Right ventricle myocardium superior (tissue), 1 donor: ENCODE measurements at places on chromosomes 3 and 15. TPM values are rescaled to one million over a fixed set of nuclear protein-coding genes. Genes with fewer than 3 reads are reported as not detected.

Gene PLSCR2
- not detected for total RNA-seq

Gene CPNE9
- not detected for total RNA-seq

Gene LSAMP
- 5.2 TPM for total RNA-seq

Gene GOLGA8T
- total RNA-seq = not detected

Gene MYH15
- total RNA-seq = 0.13 TPM

Gene FAN1
- 25.1 TPM for total RNA-seq

Gene GABRA5
- not detected for total RNA-seq

Gene ITIH1
- total RNA-seq = not detected

Gene ALDH1L1
- total RNA-seq = 21.5 TPM

Gene PARP14
- total RNA-seq = 10.6 TPM

Gene CCR2
- 0.91 TPM for total RNA-seq

DNA sequence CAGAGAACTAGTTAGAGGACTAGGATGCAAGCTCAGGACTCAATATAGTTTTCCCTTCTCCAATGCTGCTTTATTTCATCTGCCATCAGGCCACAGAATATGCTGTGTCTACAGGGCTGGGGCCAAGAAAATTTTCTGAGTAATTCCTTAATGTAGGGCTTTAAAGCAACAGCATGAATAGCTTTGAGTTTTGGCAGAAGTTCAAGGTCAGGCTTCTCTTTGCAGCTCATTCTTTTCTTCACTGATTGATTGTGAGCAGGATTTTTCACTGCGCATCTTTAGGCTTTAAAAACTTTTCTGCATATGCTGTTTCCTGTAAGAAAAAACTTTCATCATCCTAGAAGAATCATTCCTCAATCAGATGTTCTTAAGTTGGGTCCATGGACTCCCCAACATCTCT, 4.6 kb downstream of the TMEM108 start:
- DNase-seq = no peak

DNA sequence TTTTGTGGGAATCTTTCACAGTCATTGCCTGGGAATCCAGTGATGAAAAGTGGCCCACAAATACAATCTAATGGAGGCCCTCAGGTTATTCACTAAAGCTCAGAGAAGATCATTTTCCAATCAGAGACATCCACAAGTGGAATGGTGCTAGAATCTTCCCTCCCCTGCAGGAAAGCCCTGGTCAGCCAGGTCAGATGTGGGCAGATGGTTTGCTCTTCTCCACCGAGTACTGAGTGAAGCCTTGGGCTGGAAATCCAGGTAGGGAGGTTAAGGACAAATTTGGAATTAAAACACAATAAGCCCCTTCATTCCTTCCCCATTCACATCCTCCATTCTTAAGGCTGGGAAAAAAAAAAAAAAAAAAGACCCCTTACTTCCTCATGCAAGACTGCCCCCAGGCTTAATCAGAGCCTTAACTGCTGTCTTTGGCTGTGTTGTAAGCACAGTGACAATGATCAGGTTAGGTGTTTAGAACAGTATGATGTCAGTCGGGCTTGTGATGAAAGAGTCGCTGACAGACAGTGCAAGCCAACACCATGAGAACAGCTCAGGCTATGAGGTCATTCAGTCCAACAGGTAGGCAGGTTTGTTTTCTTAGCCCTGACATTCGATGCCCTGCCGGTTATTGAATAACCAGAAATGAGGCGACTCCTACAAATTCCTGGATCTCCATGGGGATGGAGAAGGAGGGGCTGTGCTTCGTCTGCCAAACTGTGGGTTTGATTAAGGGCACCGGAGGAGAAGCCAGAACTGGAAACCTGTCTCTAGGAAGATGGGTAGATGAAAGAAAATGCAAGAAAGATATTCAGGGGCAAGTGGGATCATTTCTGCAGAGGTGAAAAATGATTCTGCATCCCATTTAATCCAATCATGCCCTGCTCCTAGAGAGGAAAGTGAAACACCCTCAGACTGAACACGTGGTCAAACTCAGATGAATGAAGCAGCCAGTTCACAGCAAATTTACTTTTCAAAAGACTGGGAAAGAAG, 23.5 kb upstream of the HES1 start:
- DNase-seq = no peak

DNA sequence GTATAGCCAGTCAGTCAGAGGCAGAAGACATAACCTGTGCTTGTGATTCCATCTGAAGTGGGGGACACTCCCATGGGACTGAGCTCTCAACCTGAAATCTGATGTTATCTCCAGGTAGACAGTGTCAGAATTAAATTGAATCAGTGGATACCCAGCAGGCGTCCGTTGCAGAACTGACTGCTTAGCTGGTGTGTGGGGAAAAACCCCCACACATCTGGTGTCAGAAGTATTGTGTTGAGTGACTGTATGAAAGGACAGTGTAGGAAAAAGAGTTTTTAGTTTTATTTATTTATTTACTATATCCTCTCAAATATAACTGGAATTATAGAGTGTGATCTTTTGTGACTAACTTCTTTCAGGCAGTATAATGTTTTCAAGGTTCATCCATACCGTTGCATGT, 10.4 kb downstream of the KPNA4 start:
- DNase-seq = no peak

GRCh38 chr15:100601163-100601562, 821 bp downstream of the LINS1 start:
- no peak for DNase-seq

GRCh38 chr3:14246414-14246813, 67.8 kb downstream of the LSM3 start:
- DNase-seq = no peak

DNA sequence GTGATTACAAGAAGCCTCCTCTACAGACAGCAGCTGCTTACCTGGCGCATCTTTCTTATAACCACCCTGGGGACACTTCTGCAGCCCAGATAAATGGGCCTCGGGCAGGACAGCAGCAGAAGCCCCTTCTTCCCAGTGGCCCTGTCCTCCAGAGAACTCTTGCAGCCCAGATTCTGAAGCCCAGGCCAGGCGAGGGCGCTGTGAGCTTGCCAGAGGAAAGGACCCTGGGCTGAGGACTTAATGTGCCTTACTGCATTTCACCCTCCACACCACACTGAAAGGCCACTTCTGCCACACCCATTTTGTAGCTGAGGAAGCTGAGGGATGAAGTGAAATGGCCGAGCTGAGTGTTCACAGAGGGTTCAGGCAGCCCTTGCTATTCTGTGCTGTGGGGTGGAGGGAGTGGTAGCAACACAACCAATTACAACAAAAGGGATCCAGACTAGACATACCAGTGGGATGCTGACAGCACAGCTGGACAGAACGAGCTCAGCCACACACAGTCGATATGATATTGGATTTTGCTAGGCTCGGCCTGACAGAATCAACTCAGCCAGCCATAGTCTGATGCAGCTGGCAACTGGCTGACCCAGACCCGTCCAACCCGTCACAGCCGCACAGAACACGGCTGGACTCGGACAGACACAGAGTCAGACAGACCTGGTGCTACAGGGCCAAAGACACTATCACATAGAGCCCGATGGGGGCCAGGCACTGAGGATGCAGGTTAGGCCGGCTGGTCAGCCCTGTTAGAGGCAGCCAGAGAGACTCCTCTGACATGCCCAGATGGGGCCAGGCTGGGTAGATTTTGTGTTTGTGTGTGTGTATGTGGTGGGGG, 7.3 kb downstream of the ACOX2 start:
- no peak for DNase-seq

- DNase-seq = no peak
Observed at GRCh38 chr3:38563886-38564270, 67.7 kb downstream of the EXOG start.

GRCh38 chr15:43429687-43430086, 58.8 kb downstream of the TUBGCP4 start:
- DNase-seq = no peak

- DNase-seq = no peak
Observed at GRCh38 chr3:148175214-148175613, 522.5 kb upstream of the AGTR1 start.

GRCh38 chr15:60179786-60180391, 175.8 kb downstream of the FOXB1 start:
- DNase-seq = no peak

DNA sequence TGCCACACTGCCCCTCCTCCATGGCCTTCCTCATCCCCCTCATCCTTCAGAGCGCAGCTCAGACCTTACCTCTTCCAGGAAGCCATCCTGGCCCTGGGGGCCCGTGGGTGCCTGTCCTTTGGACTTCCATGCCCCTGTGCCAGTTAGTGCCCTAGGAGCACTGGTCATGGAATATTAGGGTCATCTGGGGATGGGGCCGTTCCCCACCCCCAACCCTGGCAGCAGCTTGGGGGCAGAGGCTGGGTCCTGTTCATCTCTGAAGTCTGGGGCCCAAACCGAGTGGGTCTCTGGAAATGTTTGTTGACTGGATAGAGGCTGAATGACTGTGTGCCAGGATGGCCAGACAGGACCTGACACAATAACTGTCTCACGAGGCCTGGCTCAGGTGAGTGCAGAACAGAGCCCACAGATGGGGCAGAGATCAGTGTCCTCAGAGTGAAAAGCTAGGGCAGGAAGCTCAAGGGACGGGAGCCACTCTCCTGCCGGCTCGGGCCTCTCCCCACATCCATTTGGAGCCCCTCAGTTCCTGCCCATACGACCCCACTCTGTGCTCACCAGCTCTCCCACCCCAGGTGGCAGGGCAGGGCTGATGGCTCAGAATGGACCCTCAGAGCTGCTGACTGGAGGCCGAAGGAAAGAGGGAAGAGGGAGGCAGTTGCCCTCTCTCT, 62.5 kb downstream of the TLE3 start:
- no peak for DNase-seq

DNA sequence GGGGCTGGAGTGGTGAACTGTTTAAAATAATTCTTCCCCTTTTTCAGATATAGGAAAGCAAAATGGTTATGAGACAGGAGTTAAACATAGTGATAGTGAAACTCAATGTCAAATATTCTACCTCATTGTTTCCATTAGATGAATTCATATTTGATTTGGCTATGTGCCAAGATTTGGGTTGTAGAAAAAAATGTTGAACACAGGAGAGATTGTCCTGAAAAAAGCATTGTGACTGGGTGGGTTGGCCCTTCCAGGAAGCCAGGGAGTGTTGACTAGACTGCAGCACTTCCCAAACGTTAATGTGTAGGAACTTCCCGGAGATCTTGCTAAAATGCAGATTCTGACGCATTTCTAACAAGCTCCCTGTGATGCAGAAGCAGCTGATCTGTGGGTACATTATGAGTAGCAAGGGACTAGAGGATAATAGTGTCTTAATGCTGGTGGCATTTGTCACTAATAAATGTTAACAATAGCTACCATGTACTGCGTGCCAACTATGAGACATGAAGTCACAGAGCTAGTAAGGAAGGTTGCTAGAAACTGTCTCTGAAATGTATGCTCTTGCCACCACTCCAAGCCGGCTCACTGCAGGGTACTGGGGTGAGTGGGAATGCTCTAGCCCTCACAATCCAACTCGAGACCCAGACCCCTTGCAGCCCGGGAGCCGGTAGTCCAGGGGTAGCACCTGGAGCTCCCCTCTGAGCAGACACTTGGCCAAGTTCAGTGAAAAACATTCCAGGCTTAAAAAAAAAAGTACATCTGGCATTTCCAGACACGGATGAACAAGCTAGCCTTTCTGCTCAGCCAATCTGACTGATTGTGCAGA, 120.6 kb downstream of the CD47 start:
- DNase-seq = no peak

GRCh38 chr15:28975766-28976179, 90.0 kb downstream of the APBA2 start:
- DNase-seq = no peak

DNA sequence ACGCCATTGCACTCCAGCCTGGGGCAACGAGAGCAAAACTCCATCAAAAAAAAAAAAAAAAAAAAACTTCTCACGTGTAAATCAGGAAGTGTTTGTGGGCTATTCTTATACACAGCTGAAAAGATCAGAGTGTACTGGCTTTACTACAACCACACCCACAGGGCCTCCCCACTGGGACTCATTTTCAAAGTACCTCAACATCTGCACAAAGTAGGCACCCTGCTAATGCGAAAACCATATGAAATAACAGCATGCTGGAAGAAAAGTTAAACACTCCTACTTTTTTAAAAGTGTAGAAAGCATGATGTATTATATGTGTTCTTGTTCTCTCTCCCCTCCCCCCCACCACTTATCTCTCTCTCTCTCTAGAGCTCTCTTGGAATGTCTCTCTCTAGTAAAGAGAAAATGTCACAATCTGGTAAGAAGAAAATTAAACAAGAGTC, 11.1 kb downstream of the UACA start:
- peak; percentile 74 for DNase-seq

- no peak for DNase-seq
Observed at GRCh38 chr15:65653801-65654521, 32.2 kb downstream of the SLC24A1 start.

DNA sequence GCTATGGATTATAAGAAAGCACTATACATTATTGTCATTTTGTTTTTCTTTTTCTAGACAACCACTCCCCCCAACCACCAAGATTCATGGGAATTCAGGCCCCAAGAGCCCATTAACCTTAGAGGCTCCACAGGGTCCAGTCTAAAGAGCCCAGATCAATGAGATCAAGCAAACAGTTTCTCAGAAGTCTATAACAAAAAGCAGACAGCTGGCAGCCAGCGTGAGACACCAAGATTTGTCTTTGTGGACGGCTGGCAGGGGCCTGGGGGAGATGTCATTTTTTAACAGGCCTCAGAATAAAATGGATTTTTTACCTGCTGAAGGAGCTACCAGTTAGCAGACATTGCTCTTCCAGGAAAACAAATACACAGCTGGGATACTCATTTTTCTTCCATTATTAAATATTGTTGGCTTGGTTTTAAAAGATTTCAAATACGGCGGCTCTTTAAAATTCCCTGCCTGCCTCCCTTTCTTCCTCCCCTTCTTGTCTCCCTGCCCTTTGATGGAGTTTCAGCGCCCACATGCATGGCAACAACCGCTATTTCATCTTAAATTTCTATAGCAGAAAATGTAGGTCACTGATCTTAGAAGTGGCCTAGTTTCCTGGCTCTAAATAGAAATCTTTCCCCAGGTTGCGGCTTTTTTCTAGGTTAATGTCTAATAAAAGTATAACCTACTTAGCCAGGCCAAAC, 130.6 kb downstream of the FAM174B start:
- DNase-seq = no peak

- no peak for DNase-seq
Observed at GRCh38 chr3:180180795-180181194, 144.1 kb upstream of the PEX5L start.

DNA sequence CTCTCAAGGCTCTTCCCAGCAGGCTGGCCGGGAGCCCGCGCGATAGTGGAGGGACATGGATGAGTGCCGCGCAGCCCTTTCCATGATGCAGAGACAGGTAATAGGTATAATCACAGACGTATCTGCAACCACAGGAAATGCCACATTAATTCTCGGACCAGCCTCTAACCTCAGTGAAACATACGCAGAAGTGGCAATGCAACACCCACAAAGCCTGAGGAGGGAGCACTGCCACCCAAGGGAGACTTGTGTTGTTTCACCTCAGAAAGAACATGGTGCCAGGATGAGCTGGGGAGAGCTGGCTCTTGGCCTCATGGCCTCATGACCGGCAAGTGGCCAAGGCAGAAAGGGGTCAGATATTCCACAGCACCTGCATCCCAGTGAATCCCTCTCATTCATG, 39.0 kb downstream of the PGPEP1L start:
- no peak for DNase-seq

DNA sequence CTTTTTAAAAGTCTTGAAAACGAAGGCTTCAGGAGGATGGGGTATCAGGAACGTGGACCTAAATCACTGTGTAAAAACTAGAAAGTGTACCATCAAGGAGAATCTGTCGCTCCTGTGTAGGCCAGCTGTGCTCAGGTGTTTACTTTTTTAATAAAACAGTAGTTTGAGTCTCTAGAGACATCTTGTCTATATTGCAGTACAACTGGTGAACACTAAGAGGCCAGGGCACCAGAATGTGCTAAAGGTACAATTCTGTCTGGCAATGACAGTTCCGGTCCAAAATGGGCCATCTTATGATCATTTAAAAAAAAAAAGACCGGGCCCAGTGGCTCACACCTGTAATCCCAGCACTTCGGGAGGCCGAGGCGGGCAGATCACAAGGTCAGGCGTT, 61.8 kb upstream of the MCF2L2 start:
- DNase-seq = no peak
